ENCODE measurements at places on chromosomes 1 and 21.

- DNase-seq: peak; percentile 79
These were observed 295.0 kb downstream of the VAV3 start for GRCh38 chr1:107669996-107670395.

GRCh38 chr1:77991638-77992037 is 12.8 kb upstream of the FUBP1 start:
- DNase-seq: no peak

DNA sequence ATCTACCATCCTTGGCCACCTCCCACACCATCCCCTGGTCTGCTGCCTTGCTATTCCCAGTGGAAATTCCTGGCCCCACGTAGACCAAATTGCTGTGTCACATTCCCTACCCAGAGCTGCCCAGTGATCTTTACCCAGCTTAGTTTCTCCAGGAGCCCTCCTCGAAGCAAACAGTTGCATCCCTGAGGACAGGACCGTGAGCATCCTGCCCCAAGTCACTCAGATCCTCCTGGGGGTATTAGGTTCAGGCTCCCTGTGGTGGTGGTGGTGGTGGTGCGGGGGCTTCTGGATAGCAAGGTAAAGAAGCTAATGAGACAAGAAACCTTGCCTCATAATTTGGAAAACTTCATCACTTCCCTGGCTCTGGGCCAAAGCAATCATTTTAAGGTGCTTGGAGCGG is 58.4 kb upstream of the RBM15 start:
- no peak for DNase-seq

DNA sequence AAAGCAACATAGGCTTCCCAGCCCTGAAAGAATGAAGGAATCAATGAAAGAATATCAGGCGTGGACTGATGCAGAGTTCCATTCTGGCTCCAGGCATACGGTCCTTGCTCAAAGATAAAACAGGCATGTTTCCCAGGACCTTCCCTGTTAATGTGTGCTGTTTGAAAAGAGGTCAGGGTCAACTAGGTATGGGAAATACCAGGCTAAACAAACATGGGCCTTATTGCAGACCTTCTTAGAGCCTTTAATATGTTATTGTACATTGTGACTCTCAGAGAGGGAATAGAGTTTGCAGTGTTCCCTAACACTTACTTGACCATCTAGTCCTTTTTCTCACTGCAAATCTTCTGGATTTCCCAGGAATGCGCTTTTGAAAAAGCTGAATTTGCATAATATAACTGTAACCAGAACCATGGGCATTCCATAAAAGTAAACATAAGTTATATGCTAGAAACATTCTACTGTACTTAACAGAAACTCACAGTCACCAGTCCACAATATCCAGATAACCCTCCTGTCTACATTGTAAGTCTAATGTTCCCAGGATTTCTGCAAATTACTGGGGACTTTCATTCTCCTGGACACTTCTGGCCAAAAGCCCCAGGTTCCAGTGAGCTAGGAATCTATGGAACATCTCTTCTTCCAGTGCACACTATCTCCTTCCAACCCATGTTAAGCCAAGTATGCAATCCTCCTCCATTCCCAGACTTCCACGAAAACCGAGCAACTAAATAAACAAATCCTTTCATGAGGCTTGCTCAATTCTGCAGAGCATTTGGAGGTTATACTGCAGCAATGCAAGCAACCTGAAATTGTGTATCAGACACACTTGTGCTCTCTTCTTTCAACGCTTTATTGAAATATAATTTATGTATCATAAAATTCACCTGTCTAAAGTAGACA is 486.6 kb downstream of the SETD4 start:
- DNase-seq: no peak
